ENCODE measurements at places on chromosomes 16 and 17. TPM values are rescaled to one million over a fixed set of nuclear protein-coding genes. Genes with fewer than 3 reads are reported as not detected.

GRCh38 chr17:43661699-43662412 is at the start of gene MEOX1:
MEOX1 (minus strand) TSS chr17:43661922; CDS start chr17:43661534, 388 bp downstream.
- DNase-seq = no peak

GRCh38 chr17:59067756-59068155 is 38.9 kb downstream of the TRIM37 start:
- no peak for DNase-seq

Gene SLC5A10
- polyA plus RNA-seq = 0.10 TPM

DNA sequence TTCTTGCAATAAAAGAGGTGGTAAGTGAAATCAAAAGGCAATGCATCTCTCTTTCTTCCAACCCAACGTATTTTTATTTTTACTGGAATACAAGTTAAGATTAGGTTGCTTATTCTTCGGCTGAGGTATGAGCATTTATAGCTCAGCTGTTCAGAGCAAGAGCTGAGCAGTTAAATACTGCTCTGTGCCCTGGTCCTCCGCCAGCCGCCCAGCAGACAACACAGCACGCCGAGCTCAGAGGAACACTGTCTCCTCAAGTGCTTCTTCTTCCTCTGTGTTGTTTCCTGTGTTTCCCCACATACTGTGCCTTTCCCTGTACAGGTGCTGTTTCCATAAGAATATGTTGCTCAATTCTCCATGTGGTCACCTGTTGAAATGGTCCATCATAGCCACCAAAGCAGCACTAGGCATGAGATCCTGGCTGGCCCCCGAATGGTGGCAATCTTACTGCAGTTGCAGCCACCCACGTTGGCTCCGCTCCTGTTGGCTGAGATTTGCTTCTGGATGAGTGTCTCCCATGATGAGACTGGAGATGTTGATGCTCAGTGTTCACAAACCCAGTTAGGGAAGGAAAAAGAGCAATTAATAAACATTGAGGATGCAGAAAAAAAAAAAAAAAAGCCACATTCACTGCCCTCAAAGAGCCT is 515.3 kb downstream of the GRIN2A start:
- no peak for DNase-seq

Gene SRL
- polyA plus RNA-seq = not detected

Gene NGFR
- not detected for polyA plus RNA-seq

DNA sequence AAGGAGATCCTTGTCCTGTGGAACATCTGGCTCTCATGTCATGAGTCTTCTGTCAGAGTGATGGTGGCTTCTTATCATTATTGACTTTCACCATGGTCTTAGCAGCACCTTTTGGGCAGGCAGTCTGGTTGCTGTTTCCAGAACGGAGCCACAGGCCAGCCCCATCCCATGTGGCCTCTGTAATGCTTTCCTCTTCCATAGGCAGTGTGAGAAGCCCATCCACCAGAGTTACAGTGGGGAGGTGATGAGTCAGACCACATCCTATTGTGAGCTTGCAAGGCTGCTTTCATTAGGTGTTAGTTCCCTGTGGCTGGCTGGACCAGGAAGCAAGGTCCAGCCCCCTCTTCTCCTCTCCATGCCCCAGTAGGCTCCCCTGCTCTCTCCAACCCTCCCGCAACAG is 30.8 kb upstream of the SPACA3 start:
- no peak for DNase-seq

DNA sequence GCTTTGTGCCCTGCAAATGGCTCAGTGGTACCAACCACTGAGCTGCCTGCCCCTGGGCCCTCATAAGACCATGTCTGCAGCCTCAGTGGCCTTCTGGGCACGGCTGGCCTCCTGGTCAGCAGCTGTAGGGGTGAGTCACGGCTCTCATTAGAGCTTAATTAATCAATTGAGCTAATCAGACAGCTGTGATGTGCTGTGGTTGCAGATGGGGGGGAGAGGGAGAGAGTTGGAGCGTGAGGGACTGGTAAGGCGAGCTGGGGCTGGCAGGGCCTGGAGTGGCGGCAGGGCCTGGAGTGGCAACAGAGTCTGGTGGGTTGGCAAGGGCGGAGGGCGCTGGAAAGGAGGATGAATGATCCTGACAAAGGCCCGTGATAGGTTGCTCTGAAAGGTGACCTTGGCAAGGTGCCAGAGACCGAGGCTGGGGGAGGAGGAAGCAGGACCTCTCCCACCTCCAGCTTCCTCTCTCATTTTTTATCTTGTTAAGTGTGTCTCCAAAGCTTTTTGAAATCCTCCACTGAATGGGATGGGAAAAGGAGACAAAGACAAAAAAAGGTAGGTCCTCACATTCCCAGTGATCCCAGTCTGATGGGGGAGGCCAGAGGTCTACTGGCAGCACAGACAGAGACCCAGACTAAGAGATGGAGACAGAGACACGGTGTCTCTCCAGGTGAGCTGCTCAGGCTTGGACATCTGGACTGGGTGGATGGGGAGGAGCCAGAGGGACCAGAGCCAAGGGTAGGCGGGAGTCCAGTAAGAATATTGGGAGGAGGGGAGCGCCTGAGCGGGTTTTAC is 41.6 kb downstream of the DCAKD start:
- no peak for DNase-seq

All from CD4-positive, alpha-beta memory T cell (primary cell).